Amniotic epithelial cell (primary cell): ENCODE measurements at places on chromosomes 5 and 9.

- DNase-seq = no peak
Observed at GRCh38 chr5:145539201-145539600, 295.9 kb downstream of the PRELID2 start.

- DNase-seq = no peak
Observed at GRCh38 chr5:133897431-133897830, 71.0 kb downstream of the C5orf15 start.

DNA sequence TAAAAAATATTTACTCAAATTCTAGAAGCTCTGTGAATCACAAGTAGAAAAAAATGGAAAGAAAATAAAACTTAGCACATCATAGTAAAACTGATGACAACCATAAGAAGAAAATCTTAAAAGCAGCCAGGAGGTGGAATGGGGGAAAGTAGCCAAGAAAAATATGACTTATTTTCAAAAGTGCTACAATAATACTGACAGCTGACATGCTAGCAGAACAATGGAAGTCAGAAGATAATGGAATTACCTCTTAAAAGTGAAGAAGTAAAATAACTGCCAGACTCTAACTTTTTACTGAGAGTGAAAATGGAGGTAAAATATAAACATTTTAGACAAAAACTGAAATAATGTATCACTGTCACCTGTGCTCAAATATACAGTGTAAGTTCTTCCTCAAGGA is 532.2 kb upstream of the SGCD start:
- DNase-seq = peak; percentile 14

GRCh38 chr5:127056896-127057295 is 16.4 kb downstream of the C5orf63 start:
- DNase-seq = no peak

DNA sequence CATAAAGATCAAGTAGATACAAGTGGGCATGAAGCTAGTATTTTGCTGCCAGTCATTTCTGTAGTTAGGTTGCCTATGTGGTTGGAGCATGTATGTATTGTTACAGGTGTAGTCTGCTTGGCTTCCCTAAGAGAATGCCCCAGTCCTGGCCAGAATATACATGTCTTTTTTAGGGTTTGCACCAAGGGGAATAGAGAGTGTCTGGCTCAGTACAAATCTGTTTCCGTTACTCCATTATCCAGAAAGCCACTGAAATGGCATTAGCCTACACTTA is 23.2 kb downstream of the TGFBR1 start:
- no peak for DNase-seq

DNA sequence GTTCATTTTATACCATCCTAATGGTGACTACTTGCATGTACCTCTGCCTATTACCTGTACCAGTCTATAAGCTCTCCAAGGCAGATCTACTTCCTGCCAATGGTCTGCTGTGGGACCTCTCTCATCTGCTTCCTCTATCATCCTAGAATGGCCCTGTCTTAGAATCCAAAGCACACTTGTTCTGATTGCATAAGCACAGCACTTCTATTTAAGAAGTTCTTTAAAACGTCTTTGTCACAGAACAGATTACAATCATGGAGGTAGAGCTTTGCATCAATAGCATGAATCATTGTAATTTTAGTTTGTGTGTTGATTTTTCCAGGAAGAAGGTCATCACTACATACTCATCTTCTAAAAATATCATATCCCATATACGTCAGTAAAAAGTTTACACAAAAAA is 131.8 kb upstream of the ACOT12 start:
- DNase-seq = peak; percentile 50

DNA sequence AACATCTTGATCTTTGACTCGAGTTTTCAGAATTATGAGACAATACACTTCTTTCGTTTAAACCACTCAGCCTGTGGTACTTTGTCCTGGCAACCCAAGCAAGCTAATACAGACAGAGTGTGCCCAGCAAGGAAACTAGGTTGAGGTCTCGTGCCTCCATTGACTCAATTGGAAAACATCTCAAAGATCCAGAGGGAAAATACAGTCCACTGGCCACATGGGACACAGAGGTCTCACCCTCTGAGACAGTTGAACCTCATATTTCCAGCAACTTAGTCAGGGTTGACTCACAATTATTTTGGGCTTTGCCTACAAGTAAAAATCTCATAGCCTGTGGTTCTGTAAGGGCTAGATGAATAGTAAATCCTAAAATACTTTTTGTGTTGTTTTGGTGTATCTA is 631.5 kb downstream of the MTRR start:
- DNase-seq = no peak

GRCh38 chr9:100028201-100028784 is 70.5 kb downstream of the ERP44 start:
- DNase-seq = peak; percentile 80

- DNase-seq = peak; percentile 93
Observed at GRCh38 chr9:112532427-112532826, 45.8 kb downstream of the KIAA1958 start.

DNA sequence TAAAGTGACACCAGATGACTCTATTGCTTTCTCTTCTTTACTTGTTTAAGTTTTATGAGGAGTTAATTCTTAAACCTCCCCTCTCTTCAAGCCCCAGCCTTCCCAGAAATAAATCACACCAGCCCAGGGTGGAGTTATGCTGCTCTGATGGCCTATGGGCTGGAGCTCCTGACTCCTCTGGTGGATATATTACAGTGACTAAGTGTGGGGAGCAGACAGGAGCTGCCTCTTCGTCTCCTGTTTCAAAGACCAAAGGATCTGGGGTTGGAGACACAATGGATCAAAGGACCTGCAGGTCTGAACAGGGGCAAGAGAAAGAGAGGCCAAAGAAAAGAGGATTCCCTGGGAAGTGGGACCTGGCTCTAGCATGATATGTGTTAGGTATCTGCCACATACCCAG is 312.0 kb upstream of the MSX2 start:
- DNase-seq = no peak

- no peak for DNase-seq
Observed at GRCh38 chr5:112635276-112635675, 102.4 kb upstream of the APC start.

- DNase-seq = no peak
Observed at GRCh38 chr5:3601911-3602782, 6.5 kb downstream of the IRX1 start.

GRCh38 chr5:61686491-61687257 is 354.6 kb downstream of the ZSWIM6 start:
- no peak for DNase-seq

DNA sequence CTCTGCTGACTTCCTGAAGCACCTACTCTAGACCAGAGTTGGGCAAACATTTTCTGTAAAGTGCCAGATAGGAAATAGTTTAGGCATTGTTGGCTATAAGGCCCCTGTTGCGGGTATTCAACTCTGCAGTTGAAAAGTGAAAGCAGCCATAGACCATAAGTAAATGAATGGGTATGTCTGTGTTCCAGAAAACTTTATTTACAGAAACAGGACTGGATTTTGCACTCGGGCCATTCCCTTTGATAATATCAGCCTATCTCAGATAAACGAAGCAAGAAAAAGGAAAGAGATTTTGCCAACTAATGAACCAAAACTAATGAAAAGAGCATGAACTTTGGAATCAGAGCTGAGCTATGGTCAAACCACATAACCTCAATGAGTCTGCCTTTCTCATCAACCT is 184.4 kb downstream of the SAXO1 start:
- no peak for DNase-seq

DNA sequence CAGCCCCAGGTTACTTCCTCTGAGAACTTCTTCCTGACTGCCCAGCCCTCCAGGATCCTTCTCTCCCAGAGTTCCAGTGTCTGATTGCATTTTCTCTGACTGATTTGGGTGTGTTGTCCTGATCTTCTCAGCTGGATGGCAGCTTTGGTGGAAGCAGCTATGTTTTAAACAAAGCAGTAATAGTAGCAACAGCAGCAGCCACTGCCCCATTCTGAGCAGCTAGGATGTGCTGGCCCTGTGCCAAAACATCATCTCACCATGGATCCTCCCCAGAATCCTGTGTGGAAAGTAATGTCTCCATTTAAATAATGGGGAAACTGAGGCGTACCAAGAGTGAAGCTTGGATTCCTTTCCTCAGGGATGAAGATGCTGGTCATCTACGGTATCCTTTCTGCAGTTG is 46.4 kb upstream of the PSD2 start:
- DNase-seq = no peak

DNA sequence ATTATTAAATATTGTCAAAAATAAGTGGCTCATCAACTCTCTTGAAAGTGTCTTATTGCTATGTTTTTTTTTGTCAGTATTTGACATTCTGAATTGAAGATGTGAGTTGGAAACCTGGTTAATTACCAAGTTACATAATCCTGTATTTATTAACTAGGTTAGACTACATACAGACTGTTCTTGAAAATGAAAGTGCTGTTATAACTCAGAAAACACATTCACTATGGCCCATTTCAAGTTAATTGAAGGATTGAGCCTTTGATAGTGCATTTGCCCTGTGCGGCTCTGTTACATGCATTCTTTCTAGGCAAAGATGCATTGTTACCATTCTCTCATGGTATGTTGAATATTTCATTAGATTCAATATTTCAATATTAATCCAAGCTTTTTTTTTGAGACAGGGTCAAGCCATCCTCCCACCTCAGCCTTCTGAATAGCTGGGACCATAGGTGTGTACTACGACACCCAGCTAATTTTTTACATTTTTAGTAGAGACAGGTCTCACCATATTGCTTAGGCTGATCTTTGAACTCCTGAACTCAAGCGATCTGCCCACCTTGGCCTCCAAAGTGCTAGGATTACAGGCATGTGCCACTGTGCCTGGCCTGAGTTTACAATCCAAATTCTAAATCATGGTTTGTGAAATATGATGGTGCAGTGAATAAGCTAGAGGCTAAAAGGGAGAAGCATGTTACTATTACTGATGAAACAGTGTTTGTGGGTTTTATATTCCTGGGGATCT is 10.0 kb downstream of the CTNNA1 start:
- DNase-seq = no peak

DNA sequence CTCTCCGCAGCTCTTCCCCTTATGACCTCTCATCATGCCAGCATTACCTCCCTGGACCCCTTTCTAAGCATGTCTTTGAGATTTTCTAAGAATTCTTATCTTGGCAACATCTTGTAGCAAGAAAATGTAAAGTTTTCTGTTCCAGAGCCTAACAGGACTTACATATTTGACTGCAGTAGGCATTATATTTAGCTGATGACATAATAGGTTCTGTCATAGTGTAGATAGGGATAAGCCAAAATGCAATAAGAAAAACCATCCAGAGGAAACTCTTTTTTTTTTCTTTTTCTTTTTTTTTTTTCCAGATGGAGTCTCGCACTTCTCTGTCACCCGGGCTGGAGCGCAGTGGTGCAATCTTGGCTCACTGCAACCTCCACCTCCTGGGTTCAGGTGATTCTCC is 20.7 kb upstream of the IL13 start:
- no peak for DNase-seq

GRCh38 chr5:82593481-82593880 is 315.3 kb upstream of the RPS23 start:
- peak; percentile 71 for DNase-seq

DNA sequence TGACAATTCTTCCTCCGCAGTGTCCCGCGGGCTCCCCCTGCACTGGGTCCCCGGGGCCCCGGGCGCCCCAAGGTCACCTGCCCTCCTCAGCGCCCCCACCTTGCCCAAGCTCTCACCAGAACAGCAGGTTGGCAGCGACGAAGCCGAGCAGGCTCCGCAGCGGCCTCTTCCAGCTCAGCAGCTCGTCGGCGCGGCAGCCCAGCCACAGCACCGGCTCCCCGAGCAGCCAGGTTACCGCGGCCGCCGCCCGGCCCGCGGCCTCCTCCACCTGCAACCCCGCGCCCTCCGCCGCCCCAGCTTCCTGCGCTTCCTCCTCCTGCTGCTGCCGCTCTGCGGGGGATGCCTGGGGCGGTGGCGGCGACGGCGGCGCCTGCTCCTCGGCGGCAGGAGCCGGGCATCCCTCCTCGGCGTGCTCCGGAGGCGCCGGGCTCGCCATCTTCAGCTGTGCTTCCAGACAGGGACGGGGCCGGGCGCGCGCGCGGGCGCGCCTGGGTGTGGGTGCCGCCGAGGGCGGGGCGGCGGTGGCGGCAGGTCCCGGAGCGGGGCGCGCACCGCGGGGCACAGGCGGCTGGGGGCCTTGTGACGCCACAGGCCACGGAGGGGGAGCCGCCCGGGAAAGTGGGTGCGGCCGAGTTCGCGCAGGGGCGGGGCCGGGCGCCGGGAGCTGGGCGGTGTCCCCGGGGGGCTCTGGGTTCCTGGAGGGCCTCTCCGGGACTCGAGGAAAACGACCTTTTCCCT is at the start of gene RETREG1:
Gene RETREG1 (minus strand): TSS at position 462 of the 738 bp plus-strand sequence. CDS start 26 bp downstream, at position 436.
- no peak for DNase-seq

GRCh38 chr9:120974921-120975320 is 48.3 kb upstream of the TRAF1 start:
- DNase-seq = no peak

- DNase-seq = no peak
Observed at GRCh38 chr9:81827616-81828296, 100.5 kb upstream of the SPATA31D4 start.

- DNase-seq = no peak
Observed at GRCh38 chr5:58412081-58412480, 47.8 kb downstream of the PLK2 start.

DNA sequence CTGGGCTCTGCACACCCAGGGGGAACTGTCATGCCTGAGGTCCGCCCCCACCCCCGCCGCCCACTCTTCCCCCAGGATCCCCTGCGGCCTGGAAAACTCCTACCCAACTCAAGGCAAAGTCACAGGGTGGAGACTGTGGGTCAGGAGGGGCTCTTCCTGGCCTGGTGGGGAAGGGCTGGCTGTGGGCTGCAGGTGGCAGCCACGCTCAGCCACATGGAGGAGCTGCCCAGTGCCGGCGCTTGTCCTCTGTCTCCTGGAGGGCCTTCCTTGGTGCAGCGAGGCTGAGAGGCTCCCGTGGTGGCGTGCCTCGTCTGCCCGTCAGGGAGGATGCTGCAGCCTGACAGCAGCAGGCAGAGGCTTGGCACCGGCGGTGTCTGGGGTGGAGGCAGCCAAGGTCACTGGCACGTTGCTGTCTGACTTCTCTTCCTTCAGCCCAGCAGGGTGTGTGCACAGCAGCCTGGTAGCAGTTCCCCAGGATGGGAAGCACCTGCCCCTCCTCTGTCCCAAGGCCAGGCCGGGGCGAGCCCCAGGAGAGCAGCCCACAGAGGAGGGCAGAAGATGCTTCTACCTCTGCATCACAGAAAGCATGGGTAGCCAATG is 78.1 kb downstream of the ADAMTS2 start:
- no peak for DNase-seq

- peak; percentile 81 for DNase-seq
Observed at GRCh38 chr5:159504857-159505304, 174.6 kb upstream of the IL12B start.

DNA sequence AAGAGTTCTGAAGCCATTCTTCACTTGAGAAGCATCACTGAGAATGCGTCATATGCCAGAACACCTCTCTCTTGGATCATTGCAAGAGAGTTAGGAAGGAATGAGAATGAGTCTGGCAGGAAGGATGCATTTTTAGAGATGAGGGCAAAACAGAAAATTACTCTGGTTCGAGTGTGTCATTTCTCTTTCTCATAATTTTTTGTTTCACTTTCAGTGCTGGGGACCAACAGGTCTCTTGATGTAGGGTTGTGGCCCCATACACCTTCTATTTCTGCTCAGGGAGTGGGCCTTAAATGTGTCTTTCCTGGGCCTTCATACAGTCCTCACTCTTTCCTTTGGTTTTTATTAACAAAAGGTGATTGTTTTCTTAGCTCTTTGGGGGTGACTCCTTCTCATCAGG is 302.4 kb downstream of the NR3C1 start:
- no peak for DNase-seq
